ENCODE measurements at places on chromosomes 4 and X. TPM values are rescaled to one million over a fixed set of nuclear protein-coding genes. Genes with fewer than 3 reads are reported as not detected.

DNA sequence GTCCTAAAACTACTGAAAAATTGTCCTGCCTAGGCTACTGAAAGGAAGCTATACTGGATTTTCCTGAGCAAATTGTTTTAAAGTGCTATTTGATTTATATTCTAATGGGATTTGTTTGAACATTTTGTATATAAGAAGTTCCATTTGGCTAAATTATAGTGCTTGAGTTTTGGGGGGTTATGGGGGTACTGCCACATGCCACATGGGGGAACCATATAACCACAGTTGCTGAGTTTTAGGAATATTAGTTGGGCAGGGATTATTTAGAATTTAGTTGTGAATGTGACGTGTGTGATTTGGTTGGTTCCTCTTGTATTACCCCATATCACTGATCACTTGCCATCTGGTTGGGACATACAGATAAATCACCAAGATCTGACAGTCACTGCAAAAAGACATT is 224.5 kb upstream of the TAPT1 start:
- no peak overlapping the region for H3K4me3 ChIP-seq
- H3K27ac ChIP-seq, result no peak overlapping the region
- H3K4me1 ChIP-seq, result no peaks in the 10 kb centered on the region
- H3K27me3 ChIP-seq, result no peaks in the 10 kb centered on the region
- DNase-seq, result no peak

DNA sequence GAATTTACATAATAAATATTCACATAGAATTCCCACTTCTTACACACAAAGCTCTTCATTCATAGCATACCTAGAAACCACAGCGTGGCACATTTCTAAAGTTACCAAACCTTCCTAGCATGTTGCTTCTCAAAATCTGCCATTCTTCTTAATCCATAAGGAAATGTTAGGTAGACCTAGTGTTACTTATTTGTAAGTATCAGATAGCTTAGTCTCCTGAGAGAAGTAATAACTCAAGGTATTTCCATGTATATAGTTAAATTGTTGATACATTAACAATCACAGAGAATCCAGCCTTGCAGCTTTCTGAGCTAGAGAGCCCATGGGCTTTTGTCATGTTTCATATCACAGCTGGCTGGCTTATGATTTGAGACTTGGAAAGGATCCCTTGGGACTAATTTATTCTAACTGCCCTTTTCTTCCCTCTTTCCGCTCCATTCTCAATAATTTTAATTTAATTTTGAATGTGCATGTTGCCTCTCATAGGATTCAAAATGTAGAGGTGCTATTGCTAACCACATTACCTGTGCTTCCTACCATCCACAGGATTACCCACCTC is 17.6 kb downstream of the SH3RF1 start:
- H3K27me3 ChIP-seq, result no peaks in the 10 kb centered on the region
- H3K4me1 ChIP-seq, result peaks cover 41% of the 10 kb centered on the region
- no peaks in the 10 kb centered on the region for H3K36me3 ChIP-seq
- DNase-seq, result no peak

DNA sequence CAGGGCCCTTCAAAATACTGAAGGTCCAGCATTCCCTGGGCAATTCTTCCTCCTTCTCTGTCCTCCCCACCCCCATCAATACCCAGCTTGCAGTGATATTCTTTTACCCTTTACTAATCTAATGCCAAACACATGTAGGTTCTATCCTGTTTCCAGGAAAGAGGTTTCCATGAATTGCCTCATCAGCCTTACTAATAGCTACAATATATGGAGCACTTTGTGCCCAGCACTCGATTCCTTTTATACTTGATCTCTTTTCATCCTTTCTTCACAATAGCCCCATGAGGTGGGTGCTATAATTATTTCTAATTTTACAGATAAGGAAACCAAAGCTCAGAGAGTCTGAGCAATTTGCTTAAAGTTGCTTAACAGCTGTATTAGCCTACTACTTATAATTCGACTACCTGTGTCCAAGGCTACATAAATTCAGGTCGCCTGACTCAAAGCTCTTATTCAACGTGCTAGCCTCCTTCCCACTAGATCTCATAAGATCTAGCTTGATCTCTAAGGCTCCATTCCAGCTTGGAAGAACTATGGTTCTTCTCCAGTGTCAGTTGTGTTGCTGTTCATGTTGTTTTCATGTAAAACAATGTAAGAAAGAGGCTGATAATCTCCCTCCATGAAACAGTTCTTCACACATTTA is 229.6 kb upstream of the PGRMC2 start:
- no peaks in the 10 kb centered on the region for H3K4me1 ChIP-seq
- H3K27me3 ChIP-seq, result no peaks in the 10 kb centered on the region
- no peak overlapping the region for H3K4me3 ChIP-seq
- H3K27ac ChIP-seq, result no peak overlapping the region
- no peak for DNase-seq
- no peaks in the 10 kb centered on the region for H3K36me3 ChIP-seq

GRCh38 chr4:7073526-7074390 is 5.9 kb upstream of the GRPEL1 start:
- H3K27me3 ChIP-seq, result no peaks in the 10 kb centered on the region
- H3K4me1 ChIP-seq, result peaks cover 9% of the 10 kb centered on the region
- DNase-seq, result peak; percentile 35
- H3K27ac ChIP-seq, result no peak overlapping the region
- no peaks in the 10 kb centered on the region for H3K36me3 ChIP-seq

The ITGB1BP2 gene
- 10.5 TPM for total RNA-seq

DNA sequence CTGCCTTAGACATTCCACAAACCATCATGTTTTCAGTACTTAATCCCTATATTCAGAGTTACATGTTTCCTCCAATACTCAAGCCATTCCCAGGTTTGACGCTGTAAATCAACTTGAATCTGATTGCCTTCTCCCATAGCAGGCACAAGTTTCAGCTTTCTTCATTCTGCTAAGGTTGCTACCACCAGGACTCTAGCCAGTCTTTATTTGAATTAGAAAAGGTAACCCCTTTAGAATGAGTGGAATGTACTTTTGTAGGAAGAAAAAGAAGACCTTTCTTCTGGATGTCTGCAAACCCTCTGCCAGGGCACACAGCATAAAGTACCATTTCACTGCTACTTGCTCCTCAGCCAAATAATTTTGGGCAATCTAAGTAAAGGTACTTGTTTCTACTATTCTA is 10.7 kb upstream of the RBMXL3 start:
- H3K27me3 ChIP-seq, result no peaks in the 10 kb centered on the region
- no peaks in the 10 kb centered on the region for H3K4me1 ChIP-seq
- DNase-seq, result no peak
- H3K36me3 ChIP-seq, result no peaks in the 10 kb centered on the region

- H3K27me3 ChIP-seq, result no peaks in the 10 kb centered on the region
- H3K4me3 ChIP-seq, result no peak overlapping the region
- no peaks in the 10 kb centered on the region for H3K4me1 ChIP-seq
- no peak overlapping the region for H3K27ac ChIP-seq
Measured at GRCh38 chr4:106806158-106806797, 229.8 kb downstream of the DKK2 start.

The SHROOM2 gene
- total RNA-seq, result 2.7 TPM

The AMBN gene
- total RNA-seq, result not detected

DNA sequence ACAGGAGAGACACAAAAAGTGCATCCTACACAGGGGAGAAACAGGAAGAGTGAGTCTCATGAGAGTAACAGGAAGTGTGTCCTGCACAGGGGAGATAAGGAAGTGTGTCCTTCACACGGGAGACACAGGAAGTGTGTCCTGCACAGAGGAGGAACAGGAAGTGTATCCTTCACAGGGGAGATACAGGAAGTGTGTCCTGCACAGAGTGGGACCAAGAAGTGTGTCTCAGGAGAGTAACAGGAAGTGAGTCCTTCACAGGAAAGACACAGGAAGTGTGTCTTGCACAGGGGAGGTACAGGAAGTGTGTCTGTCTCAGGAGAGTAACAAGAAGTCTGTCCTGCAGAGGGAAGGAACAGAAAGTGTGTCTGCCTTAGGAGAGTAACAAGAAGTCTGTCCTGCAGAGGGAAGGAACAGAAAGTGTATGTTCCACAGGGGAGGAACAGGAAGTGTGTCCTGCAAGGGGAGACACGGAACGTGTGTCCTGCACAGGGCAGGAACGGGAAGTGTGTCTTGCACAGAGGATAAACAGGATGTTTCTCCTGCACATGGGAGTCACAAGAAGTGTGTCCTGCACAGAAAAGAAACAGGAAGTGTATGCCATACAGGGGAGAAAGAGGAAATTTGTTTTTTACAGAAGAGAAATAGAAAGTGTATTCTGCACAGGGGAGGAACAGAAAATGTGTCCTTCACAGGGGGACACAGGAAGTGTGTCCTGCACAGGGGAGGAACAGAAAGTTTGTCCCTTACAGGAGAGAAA is 102.0 kb downstream of the ARSF start:
- no peak overlapping the region for H3K27ac ChIP-seq
- no peak for DNase-seq
- no peaks in the 10 kb centered on the region for H3K36me3 ChIP-seq
- no peaks in the 10 kb centered on the region for H3K27me3 ChIP-seq
- H3K4me3 ChIP-seq, result no peak overlapping the region

GRCh38 chr4:36609661-36610060 is 328.2 kb downstream of the DTHD1 start:
- H3K4me3 ChIP-seq, result no peak overlapping the region
- no peaks in the 10 kb centered on the region for H3K4me1 ChIP-seq
- no peaks in the 10 kb centered on the region for H3K36me3 ChIP-seq
- no peaks in the 10 kb centered on the region for H3K27me3 ChIP-seq

DNA sequence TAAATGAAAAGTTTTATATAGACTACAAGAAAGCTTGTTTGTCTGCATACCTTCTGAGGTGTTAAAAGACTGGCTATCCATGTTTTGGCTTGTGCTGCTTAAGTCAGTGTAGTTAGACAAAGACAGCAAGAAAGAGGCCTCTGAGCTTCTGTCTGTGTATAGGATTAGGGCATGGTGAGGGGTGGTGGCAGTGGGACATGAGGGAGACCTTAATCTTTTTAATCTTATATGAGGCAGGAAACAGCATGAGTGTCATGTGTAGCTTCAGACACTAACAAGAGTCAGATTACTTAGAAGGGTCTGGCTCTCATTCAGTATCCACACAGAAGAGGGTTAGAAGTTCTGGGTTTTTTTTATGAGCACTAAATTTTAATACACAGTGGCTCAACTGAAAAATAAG is 213.3 kb downstream of the GABRG1 start:
- no peak for DNase-seq
- no peaks in the 10 kb centered on the region for H3K27me3 ChIP-seq
- H3K4me1 ChIP-seq, result no peaks in the 10 kb centered on the region
- H3K4me3 ChIP-seq, result no peak overlapping the region

All from tibial nerve (tissue), 4 donors.